Gastrocnemius medialis (tissue), 4 donors: ENCODE measurements at places on chromosomes 16 and 17.

DNA sequence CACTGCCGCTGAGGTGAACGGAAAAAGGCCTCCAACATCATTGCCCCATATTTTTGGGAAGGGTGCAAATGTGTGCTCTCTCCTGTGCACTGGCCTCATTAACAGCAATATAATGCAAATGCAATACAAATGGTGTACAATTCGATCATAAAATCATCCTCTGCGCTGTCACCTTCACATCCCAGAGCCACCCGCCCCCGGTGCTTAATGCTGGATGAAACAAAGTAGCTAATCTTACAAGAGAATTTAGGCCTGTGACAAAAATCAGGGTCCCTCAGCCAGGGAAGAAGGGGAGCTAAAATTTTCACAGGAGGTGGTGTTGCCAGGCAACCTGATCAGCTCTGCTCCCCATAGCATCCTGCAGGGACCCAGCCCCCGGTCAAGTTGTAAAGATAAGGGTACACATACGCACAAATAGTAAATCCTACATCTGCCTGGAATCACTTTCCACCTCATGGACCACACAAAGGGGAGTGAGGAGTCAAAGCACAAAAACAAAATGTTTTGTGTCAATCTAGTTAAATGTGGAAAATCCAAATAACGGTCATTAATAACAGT is 3.0 kb downstream of the TBC1D16 start:
- no peak for DNase-seq

- no peak for DNase-seq
Observed at GRCh38 chr17:16662936-16663335, 9.3 kb upstream of the ZNF624 start.

DNA sequence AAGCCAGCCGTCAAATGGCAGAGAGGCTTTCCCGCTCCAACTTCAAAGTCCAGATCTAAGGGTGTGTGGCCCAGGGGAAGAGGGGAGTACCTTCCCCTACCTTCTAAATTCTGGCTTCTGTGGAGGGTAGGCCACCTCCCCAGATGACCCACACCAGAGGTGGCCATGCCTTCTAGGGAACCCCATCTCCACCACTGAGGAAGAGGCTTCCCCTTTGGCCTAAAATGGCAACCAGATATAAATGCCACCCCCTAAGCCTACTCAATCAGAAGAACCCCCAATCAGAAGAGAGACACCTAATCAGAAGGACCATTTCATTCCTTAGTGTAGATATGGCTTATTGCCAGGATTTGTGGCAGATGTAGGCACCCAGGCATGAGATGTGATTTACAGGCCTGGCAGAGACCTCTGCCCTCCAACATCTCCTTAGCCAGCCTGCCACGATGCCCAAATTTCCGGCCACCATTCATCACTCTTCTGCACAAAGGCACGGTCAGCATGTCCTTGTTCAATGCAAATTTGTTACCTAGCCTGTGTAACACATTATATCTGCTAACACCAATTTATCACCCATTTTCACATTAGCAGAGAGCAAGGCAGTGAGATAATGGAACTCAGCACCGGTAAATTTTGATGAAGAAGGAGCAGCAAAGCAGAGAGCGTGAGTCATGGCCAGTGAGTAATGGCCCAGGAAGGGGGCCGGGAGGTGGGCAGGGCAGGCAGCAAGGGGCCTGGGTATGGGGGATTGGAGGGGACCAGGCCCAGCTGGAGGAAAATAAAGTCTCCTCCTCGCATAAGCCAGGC is 1.2 kb upstream of the MGAT5B start:
- no peak for DNase-seq

- no peak for DNase-seq
Observed at GRCh38 chr17:38435795-38436194, 7.5 kb downstream of the ARHGAP23 start.

DNA sequence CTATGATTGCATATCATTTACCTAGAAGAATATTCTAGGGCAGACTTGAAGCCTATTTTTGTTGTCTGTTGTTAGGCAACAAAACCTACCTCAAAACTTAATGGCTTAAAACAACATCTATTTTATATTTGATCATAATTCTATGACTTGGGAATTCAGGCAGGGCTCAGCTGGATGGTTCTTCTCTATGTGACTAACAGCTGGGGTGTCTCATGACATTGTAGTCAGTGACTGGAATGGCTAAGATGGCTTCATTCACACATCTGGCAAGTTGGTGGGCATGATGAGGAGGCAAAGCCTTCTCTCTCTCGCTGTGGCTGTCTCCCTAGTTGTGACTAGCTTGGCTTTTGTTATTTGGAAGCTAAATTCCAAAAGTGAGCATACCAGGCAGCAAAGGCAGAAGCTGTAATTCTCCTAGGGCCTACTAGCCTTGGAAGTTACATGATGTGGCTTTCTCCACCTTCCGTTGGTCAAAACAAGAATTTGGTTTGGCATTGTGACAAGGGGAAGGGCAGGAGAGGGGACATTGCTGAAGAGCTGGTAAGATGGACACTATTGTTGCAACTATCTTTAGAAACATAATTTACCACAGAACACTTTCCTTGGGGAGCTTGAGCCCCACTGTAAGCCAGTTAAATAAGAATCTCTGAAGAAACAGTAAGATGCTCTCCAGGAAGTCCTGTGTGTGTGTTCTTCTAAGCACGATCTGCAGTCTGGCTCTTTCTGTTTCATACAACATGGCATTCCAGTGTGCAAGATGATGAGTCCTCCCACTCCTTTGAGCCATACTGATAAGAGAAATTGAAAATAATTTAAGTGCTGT is 39.4 kb downstream of the ZNRF1 start:
- DNase-seq, result no peak

- no peak for DNase-seq
Observed at GRCh38 chr16:48999044-48999443, 282.6 kb downstream of the CBLN1 start.

- DNase-seq, result no peak
Observed at GRCh38 chr16:35516551-35516950, 2057.1 kb downstream of the TP53TG3F start.

DNA sequence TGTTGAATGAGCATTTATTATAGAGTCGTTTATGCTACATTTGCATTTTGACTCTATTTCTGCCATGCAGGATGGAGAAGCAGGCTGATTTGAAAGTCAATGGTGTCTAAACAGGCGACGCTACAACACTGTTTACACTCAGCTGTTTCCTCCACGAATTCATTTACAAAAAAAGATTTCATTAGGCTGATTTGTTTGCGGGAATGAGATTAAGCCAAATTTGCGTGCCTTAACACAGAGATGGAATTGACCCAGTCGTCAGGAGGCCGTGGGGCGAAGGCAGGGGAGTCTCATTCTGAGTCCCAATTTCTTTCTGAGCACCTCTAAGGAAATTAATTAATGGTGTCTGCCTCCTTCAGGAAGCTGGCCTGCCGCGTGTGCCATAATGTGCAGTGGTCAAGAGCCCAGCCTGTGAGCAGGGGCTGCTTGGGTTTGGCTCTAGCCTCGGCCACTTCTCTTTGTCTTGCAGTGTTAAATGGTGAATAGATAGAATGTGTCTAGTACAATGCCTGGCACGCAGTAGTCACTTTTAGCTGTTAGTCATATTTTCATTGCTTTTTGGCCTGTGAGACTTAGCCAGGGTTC is 88.6 kb upstream of the NKD1 start:
- no peak for DNase-seq
